AG04449 (cell line): ENCODE measurements at places on chromosomes 6 and 20.

DNA sequence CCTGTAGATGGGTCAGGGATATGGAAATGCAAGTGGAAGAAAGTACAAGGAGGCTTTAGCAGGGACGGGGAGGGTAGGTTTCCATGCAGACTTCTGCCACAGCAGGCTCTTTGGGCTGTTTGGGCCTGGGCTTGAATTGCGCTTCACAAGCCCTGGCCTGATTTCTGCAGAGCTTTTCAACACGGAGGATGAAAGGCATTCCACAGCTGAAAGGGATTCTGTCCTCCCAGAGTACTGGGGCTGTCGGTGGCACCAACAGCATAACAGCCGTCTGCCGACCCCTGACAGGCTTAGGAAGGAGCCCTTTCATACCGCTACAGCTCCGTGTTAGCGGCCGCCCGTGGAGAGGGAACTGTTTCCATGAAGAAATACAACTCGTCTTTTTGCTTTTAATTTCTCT lies 22.9 kb upstream of the TBC1D7 start:
- DNase-seq = no peak

DNA sequence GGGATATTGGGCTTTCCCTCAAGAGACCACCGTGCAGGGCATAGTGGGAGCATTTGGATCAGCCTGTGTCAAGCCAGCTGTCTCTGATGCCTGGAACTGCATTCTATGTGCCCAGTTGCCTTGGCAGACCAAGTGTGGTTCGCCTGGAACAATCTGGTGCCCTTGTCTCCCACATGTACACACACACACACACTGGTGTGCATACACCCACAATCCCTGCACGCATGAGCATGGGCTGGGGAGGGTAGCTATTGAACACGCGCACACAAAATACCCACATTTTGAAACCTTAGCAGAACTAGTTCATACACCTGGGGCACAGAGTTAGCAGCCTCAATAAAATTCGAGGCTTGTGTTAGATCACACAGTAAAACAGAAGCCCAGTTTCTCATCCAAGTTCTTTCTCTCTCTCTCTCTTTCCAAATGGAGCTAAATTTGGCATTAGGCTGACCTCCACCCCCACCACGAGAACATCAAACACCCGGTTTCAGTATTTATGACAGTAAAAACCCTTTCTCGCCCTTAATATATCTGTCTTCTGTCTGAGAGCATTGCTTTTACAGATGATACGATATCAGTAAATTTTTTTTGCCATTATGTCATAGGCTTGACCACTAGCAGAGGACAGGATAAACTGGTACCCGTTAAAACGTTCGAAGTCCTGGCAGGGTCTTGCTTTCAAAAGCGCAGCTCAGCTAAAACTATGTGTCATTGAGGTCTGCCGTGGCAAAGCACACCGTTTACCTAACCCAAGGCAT lies 18.2 kb upstream of the NFATC2 start:
- no peak for DNase-seq

- no peak for DNase-seq
Observed at GRCh38 chr6:112481211-112481610, 134.1 kb downstream of the RFPL4B start.

DNA sequence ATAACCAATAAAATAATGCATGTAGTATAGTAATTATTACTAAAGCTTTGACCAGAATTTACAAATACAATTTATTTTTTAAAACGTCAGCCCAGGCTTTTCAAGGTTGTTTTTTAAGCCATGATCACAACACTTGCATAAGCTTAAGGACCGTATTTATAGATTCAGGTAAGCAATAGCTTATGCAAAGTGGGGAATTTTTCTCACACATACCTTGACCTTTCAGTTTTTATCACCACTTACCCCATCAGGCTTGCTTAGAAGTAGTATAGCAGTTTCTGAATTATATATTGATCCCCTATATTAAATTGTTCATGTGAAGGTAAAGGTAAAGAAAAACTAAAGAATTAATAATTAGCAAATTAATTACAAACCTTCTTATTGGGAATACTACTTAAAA lies 232.3 kb upstream of the FKBP1C start:
- no peak for DNase-seq

DNA sequence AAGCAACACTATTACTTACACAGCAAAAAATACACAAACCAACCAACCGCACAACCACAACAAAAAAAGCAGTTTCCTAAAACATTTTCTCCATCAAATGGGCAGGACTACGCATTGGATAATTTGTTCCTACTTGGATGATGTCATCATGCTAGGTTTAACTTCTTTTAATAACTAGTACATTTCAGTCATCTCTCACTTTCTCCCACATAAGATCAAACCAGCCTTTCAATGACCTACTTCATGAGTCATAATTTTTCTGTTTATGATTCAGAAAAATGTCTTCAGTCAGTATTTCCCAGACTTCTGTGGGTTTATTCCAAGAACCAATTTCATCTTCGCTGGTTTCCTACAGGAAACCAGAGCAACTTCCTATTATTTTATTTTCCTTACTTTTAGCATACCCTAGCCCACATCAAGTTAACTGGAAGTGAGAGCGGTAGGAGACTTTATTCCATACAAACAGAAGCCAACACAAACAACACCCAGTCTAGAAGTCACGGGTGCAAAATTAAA lies 134.2 kb downstream of the GMDS start:
- DNase-seq = no peak

GRCh38 chr20:12968472-12968871 lies 40.3 kb upstream of the SPTLC3 start:
- DNase-seq = no peak

DNA sequence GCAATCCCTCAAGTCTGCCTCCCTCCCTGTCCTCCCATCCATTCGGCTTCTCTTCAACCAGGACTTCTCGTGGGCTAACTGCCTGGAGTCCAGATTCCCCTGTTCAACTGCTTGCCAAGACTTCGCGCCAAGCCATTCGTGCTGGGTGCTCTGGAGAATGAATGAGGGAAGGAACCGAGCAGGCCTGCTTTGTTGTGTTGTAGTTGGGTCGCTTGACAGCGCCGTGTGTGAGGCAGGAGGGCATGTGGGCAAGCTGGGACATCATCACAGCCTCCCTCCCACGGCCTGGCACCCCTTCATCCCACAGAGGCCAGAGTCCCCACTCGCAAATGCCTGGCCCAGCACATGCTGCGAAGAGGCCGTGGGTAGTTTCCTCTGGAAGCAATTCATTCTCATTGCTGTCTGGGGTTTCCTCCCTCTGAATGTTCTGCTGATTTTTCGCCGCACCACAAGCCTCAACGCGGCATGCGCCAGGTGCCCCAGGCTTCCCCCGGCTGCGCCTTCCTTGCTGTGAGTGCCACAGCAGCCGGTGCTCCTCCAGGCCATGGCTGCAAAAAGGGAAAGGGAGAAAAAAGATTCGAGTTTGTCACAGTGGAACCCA lies 336.0 kb downstream of the QKI start:
- DNase-seq = no peak

DNA sequence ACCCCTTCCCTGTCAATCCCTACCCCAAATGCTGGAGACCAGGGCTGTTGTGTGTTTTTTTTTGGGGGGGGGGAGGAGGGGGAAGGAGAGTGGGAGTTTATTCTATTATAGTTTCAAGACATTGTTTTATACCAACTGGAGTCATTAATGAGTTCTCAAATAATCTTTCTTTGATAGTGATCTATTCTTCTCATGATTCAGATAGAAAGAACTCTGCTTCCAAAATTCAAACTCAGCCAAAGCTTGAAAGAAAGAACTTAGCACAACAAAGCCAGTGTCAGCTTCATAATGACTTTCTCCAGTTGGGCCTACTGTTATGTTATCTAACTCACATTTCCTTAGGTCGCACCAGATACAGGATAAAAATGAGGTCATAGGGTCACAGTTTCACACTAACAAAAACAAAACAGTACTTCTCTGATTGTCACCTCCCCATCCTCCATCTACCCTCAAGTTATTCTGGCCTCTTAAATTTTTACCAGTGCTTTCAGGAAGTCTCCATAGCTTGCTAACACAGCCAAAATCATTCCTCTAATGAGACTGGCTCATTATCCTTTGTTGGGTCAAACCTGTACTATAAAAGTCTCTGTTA lies 19.0 kb upstream of the MAP3K7 start:
- DNase-seq = no peak

DNA sequence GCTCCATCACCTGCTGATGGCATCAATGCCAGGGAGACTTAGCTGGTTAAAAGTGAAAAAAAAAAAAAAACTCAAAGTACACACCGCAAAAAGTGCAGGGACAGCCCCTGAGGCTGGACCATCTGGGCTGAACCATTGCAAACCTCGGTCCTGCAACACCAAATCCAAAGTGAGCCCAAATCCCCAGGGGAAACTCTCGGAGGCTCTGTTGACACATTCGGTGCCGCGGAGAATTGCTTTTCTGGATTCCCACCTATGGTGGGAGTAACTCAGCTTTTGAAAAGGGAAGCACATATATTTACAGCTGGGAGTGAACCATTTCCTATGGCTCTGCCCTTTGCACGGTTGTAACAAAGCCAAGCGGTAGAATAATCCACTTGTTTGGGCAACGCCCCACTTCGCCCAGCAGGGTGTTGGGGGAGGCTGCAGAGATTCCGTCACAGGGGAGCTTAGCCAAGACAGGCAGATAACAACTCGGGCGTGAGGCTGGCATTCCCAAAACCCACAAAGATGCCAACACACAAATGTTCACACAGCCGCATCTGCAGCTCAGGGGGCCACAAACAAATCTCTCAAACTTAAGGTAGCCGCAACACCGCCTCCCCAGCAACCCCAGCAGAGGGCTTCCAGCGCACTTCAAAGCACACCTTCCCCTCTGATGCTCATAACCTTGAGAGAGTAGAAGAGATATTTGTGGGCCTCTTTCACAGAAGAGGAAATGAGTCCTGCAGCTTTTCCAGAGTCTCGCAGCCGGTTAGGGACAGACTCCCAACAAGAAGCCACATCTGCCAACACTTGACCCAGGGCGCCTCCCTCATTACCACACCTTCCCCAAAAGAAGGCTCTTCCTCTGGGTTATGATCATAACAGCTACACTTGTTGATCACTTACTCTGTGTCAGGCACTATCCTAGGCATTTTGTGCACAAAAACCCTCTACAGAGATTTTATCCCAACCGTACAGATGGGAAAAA lies 11.4 kb downstream of the ZC3H12D start:
- DNase-seq = no peak

DNA sequence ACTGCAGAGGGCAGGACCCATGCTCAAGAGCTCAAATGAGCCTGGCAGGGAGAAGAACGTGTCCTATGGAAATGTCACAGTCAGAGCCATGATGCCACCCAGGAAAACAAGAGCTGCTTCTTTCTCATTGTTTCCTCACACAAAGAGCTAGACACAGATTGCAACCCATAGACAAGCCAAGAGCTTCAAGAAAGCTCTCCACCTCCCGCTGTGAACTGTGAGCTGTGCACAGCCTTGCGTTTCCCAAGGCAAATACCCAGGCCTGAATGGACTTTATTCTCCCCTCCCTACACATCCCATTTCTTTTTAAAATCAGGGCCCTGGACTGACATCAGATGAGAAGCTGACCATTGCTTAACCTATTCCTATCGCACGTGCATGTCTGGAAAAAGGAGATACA lies 388.8 kb downstream of the RNGTT start:
- no peak for DNase-seq

DNA sequence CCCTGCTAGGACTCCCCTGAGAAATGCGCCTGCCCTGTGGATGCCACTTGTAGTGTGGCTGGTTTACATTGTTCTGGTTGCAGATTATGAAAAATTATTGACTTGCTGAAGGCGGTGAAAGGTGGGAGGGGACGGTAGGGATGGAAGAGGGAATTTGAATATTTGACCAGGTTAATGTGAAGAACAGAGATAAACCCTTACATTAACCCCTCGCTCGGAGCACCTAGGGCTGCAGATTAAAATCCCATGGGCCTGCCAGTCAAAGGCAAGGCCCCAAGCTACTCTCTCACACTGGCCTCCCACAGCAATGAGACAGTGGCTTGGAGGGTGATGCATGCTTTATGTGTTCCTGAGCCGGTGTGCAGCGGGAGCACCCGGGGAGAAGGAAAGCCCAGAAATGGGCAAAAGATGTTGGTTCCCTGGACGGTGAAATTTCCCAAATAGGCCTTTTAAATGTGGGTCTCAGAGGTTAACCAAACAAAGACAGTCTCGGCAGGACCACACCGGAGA lies 2.5 kb downstream of the FOXF2 start:
- no peak for DNase-seq

GRCh38 chr6:166605752-166606151 lies 19.3 kb upstream of the RAMACL start:
- DNase-seq = no peak

DNA sequence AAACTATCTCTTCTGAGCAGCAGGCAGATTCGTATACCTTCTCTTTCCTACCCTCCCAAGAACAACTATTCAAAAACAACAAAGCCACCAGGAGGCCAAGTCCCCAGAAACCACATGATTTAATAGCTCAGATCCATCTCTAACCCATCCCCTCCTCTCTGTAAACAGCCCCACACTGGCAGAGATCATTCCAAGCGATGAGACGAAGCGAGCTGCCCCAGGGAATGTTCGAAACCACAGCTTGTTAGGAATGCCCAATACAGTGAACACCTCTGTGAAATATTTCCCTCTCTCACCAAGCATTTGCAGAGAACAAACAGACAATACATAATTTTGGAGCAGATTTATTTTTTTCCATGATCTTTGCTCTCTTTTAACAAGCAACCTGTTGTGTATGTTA lies 231.8 kb downstream of the SOD2 start:
- no peak for DNase-seq

DNA sequence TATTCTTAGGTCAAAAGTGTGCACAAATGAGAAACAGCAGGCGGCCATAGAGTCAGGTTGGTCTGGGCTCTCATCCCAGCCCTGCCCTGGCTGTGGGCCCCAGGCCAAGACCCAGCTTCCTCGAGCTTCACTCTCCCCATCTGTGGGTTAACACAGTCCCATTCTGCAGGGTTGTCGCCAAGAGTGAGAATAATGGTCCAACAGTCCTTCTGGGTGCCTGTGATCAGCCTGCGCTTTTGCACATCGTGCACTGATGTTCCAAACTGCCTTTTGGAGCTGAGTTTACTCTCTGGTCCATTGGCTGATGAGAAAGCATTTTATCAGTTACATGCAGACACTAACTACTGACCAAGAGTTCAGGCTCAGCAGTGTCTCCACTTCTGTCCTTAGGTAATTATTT lies 82.6 kb downstream of the INSM1 start:
- DNase-seq = no peak

DNA sequence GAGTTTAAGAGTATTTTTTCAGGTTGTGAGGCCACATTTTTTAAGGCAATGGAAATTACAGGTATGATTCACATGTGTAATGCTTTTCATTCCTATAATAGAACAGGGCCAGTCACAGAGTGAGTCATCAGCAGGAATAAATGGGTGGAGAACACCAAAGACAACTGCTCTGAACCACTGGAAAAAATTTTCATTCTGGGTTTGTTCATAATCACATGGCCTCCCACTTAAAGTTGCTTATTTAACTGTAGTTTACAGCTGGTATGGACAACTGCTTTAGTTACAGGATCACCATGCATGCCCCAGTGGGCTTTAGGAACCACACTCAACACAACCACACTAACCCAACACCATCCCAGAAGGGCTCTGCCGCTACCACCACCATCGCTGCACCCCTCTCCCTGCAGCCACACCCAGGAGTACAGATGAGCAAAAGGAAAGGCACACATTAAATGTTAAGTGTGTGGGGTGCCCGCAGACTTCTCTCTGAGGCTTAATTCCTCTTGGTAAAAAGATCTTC lies 107.0 kb upstream of the DST start:
- DNase-seq = no peak
